ENCODE measurements at places on chromosomes 16 and 17. TPM values are rescaled to one million over a fixed set of nuclear protein-coding genes. Genes with fewer than 3 reads are reported as not detected.

- DNase-seq = no peak
Measured at GRCh38 chr16:85446951-85447692, 166.0 kb upstream of the GSE1 start.

The AATF gene
- polyA plus RNA-seq = 23.7 TPM

DNA sequence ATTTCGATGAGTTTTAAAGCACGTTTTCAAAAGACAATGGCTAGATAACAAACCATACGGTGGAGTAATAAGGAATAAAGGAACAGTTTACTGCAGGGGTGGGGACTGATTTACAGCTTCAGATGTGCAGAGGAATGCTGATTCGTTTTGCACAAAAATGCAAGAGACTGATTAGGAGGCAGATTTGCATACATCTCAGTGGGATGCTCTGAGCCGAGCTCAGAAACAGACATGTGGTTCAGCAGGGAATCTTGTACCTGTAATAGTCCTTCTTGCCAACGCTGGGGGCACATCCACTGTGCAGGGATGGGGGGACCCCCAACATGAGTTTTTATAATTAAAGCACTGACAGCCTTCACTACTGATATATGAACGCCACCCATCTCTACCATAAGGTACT lies 308.0 kb downstream of the GRIN2A start:
- DNase-seq = no peak

The TMIGD1 gene
- not detected for polyA plus RNA-seq

- DNase-seq = no peak
Measured at GRCh38 chr17:81422776-81423697, 27.8 kb downstream of the BAHCC1 start.

The ABCC11 gene
- polyA plus RNA-seq = 0.06 TPM

- no peak for DNase-seq
Measured at GRCh38 chr17:81687770-81688541, 4.1 kb downstream of the HGS start.

- no peak for DNase-seq
Measured at GRCh38 chr16:74793571-74793970, 19.0 kb upstream of the FA2H start.

The PRSS27 gene
- 10.5 TPM for polyA plus RNA-seq

The RHBDF2 gene
- 27.9 TPM for polyA plus RNA-seq

DNA sequence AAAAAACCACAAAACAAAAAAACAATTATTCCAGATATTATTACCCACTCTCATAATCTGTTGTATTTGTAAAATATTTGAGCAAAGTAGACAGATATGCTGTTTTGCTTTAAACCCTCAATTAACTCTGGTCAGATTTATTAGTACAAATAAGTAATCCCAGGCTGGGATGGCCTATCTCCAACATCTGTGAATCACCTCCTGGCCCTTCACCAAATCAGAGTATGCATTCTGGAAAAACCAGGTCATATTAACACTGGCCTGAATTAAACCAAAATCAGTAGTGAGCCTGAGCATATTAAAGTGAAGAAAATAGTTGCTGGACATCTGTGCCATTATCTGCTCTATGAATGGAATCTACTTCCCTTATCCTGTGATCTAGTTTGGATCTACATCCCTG lies 41.0 kb downstream of the STAT3 start:
- no peak for DNase-seq

The DUS2 gene
- 17.2 TPM for polyA plus RNA-seq

The TEKT5 gene
- polyA plus RNA-seq = 0.24 TPM

The SLC5A2 gene
- polyA plus RNA-seq = 4.1 TPM
